ENCODE measurements at places on chromosomes 4 and X.

GRCh38 chr4:187390646-187391045, 604.9 kb upstream of the ZFP42 start:
- no peak overlapping the region for H3K27ac ChIP-seq
- H3K27me3 ChIP-seq: no peaks in the 10 kb centered on the region
- no peaks in the 10 kb centered on the region for H3K4me1 ChIP-seq
- H3K36me3 ChIP-seq: no peaks in the 10 kb centered on the region

GRCh38 chr4:5510504-5510903, 197.9 kb downstream of the EVC2 start:
- DNase-seq: peak; percentile 22
- H3K27me3 ChIP-seq: no peaks in the 10 kb centered on the region

DNA sequence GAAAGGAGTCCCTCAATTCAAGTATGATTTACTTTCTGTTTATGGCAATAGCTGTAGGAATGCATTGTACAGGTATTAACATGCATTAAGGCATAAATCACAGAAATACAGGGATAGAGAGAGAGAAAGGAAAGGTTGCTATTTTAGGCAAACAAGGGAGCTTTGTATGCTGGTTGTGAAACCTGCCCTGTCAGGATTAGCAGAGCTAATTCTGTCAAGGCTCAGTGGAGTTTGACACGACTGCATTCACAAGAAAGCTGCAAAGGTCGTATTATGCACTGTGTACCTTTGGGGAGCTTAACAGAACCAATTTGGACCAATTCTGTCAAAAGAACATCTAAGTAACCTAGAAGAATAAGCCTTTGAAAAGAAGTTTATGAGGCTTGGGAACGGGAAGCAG, 239.3 kb downstream of the GRIA2 start:
- no peaks in the 10 kb centered on the region for H3K27me3 ChIP-seq
- H3K36me3 ChIP-seq: no peaks in the 10 kb centered on the region
- no peak overlapping the region for H3K27ac ChIP-seq
- no peaks in the 10 kb centered on the region for H3K4me1 ChIP-seq

DNA sequence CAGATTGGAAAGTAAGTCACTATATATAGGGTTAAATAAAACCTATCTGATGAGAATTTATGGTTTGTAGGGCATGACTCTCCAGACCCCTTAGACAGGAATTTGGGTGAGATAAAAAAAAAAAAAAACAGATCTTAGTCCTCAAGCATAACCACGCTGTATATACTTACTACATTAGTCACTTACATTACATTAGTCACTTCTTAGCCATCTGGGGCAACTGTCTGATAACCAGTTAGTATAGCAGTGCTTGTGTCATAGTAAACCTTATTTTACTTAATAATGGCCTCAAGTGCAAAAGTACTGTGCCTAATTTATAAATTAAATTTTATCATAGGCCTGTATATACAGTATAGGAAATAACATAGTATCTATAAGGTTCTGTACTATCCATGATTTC, 60.2 kb upstream of the RPS6KA6 start:
- peak; percentile 39 for DNase-seq
- no peak overlapping the region for H3K27ac ChIP-seq
- H3K4me1 ChIP-seq: no peaks in the 10 kb centered on the region
- H3K27me3 ChIP-seq: no peaks in the 10 kb centered on the region

DNA sequence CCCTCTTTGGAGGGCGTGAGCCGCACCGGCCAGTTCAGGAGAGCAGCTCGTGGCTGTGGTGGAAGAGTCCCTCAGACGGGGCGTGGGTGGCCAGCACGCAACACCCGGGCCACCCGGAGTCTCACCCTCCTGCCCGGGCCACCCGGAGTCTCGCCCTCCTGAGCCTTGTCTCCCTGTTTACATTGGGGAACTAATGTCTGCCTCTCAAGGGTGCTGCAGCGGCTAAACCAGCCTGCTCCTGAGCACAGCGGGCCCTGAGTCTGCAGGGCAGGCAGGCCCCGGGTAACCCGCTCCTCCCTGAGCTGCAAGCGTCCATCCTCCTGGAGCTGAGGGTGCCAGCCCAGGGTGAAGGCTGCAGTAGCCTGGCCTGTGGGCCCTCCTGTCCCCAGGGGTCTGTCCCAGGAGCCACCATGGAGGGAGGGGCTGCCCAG, 3.0 kb downstream of the PDE6B start:
- H3K4me1 ChIP-seq: no peaks in the 10 kb centered on the region
- no peaks in the 10 kb centered on the region for H3K36me3 ChIP-seq
- no peaks in the 10 kb centered on the region for H3K27me3 ChIP-seq
- no peak overlapping the region for H3K4me3 ChIP-seq

DNA sequence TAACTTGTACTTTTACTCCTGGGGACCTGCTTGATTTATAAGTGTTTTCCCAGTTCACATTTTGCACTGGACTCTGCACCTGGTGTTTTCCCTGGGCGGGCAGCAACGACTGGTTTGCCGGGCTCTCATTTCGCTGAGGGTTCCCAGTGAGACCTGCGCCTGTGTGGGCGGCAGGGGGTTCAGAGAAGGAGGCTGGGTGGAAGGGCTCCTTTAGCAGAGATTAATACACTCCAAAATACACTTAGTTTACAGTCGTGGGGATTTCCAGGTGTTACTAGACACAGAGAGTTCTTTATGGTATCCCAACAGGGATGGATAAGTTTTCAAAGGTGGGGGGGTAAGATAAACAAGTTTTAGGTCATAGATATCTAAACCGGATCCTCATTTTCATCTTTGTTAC, 53.0 kb upstream of the SHISA3 start:
- DNase-seq: no peak
- no peak overlapping the region for H3K27ac ChIP-seq
- no peaks in the 10 kb centered on the region for H3K36me3 ChIP-seq
- no peaks in the 10 kb centered on the region for H3K27me3 ChIP-seq
- no peak overlapping the region for H3K4me3 ChIP-seq

DNA sequence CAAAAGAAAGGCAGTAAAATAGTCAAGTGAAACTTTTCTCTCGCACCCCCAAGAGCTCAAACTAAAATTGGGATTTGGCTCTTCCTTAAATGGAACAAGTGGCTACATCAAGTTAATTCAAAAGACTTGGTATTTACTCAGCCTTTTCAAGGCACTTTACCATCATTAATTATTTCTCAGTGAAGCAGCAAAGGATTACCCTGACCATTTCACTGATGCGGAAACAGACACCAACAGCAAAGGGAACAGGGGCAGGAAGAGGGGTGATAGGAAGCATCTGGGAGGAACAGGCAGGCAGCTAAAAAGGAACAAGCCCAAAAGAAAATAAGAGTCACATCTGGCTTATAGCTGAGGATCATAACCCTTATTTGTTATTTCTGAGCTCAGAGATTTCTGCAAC, 2.7 kb downstream of the SCML2 start:
- no peak for DNase-seq
- no peak overlapping the region for H3K27ac ChIP-seq
- H3K27me3 ChIP-seq: no peaks in the 10 kb centered on the region
- no peak overlapping the region for H3K4me3 ChIP-seq

DNA sequence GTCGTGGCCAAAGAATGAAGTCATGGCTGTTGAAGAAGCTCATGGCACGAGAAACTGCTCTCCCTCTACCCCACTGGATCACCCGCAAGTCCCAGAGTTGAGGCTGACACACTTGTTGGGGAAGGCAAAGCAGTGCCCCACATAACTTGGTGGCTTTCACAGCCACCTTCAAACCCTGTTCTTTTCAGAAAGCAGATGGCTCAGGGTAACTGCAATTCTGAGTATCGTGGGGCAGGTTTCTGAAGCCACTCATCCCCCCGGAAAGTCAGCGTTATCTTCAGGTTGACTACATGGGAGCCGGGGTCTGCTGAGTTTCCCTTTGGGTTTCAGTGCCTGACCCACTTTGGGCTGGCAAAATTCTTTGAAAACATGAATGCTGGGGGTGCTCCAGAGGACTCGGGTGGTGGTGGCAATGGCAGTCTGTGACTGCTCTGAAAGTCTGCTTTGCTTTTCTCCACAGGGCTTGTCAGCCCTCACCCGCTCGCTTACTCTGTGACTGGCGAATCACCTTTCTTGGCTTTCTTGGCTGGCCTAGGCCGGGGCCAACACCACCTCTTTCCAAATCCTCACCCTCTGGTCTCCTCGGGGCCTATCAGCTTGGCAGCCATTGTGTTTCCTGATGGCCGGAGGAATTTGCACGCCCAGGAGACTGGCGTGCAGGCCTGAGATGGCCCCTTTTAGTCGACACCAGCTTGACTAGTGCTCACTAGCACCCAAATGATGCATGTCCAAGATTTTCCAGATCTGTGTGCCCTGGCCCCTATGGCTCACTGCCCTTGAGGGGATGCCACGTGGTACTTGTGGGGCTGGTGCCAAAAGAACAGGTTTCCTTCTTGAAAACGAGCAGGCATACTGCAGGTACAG, 7.3 kb downstream of the PPP1R3F start:
- no peaks in the 10 kb centered on the region for H3K27me3 ChIP-seq
- no peaks in the 10 kb centered on the region for H3K36me3 ChIP-seq
- no peak overlapping the region for H3K27ac ChIP-seq
- no peak overlapping the region for H3K4me3 ChIP-seq
- H3K4me1 ChIP-seq: no peaks in the 10 kb centered on the region

GRCh38 chrX:151711787-151712186, 4.0 kb upstream of the FATE1 start:
- DNase-seq: no peak
- no peaks in the 10 kb centered on the region for H3K36me3 ChIP-seq
- H3K4me1 ChIP-seq: no peaks in the 10 kb centered on the region
- no peak overlapping the region for H3K4me3 ChIP-seq
- H3K27ac ChIP-seq: no peak overlapping the region

Measured in fibroblast of lung (primary cell).